ENCODE measurements at places on chromosomes 11 and 22.
A peak's percentile ranks its signal among the peaks of the same experiment; 100 is the strongest.

GRCh38 chr11:15835788-15836411 lies 520.4 kb downstream of the SOX6 start:
- no peak for DNase-seq

- DNase-seq: no peak
Measured at GRCh38 chr11:132519241-132519815, 1013.0 kb downstream of the OPCML start.

DNA sequence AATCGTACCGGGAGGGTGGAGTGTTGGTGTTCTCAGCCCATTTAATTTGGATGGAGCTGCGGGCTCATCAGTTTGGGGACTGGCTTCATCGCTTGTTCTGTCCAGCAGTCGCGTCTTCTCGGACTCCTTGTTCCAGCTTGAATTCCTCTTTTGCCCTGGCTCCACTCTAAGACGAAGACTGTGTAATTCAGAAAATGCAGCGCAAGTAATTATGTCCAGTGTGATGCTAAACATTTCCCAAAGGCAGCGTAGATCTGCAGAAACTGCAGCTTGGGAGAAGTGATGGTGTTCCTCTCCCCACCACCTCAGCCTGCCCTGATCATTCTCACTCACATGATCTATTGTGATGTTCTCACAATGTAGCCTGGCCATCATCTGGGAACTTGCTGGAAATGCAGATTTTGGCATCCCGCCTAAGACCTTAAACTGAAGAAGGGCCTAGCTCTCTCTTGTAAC lies 666 bp downstream of the SLC25A18 start:
- no peak for DNase-seq

- peak; percentile 18 for DNase-seq
Measured at GRCh38 chr11:13963169-13963948, 836 bp downstream of the SPON1 start.

DNA sequence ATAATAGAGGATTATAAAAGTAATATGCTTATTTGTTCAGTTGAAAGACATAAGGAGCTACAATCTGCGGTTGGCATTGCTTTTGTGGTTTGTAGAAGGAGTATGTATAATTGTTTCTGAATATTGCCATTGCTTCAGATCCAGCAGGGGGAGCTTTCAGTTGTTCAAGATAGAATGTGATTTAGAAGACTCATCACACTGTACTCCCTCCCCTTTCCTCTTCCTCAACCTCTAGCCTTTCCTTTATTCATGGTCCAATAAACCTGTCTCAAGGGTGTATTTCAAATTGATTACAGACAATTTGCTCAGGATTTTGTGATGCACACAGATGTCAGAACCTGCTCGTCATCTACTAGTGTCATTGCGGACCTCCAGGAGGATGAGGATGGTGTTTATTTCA lies 9.8 kb downstream of the PRMT3 start:
- DNase-seq: no peak

DNA sequence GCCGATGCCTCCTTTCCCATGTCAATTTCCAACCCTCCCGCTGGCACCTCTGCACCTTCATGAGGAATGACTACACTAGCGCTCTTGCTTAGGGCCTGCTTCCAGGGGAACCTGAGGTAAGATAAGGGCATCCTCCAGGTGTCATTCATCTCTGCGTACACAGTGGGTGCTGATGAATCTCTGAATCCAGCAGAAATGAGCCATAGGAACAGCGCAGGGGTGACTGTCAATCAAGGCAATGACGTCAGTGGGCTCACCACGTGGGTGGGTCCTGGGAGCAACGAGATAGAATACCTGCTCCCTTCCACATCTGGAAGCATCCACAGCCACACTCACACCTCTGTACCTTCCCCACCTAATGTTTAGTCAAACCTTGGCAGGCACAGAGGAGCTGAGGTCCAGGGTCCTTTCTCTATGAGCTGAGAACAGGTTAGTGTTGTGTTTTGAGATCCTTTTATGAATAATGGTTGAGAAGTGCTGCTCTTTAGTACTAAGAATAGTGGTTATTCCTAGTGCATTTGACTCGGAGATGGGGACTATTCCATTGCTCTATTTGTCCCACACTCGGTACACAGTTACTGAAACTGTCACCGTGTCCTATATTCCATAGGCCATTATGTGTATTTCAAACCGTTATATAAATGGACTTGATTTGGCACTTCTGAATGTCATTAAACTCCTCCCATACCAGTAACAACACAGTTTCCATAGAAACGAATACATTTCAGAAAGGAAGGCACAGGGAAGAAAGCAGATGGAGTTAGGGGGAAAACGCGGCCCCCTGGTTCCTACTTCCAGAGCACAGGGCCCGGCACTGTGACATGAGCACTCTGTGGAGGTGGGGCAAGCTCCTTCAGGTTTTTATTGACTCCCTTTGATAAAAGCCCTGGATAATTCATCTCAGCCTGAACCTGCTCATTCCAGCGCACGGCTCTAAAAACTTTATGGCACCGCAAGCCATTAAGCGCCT lies 193.4 kb downstream of the ST3GAL4 start:
- no peak for DNase-seq

GRCh38 chr11:14082338-14082737 lies 119.8 kb downstream of the SPON1 start:
- DNase-seq: no peak

All from stimulated activated CD4-positive, alpha-beta T cell treated with anti-CD3 and anti-CD28 coated beads, Interleukin-1b, Interleukin-23, amount 100 ng/mL, for 4 hours (primary cell).